ENCODE measurements at places on chromosomes 1 and 21. TPM values are rescaled to one million over a fixed set of nuclear protein-coding genes. Genes with fewer than 3 reads are reported as not detected.

Gene KIF21B
- total RNA-seq, result 0.74 TPM

DNA sequence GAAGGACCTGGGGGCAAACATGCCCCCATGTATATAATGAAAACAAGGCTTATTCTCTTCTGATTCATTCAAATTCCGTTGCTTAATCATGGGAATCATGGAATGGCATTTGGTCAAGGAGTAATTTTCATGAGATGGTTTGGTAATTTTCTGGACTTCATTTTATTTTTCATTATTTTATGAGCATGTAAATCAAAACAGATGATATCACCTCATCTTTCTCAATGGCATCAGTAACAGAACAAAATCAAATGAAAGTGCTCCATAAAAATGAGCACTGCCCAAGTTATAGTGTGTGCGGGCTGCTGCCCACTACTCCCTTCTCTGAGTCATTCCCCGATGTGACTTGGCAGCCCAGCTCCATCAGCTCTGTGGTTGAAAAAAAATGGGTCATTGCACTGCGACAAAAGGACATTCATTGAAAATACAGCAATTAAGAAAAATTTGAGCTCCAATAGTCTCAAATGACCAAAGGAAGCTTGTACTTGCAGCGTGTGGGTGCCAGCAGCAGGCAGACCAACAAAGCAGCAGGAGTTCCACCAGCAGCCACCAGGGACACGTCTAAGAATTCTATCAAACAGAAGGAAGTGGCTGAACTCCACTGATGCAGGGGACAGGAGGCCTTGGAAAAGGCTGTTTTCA is 84.3 kb upstream of the VAV3 start:
- peak; percentile 30 for DNase-seq

GRCh38 chr1:25727088-25727487 is 72.9 kb upstream of the SELENON start:
- DNase-seq, result no peak

- no peak for DNase-seq
These were observed 48.1 kb downstream of the LHX4 start for GRCh38 chr1:180278194-180278515.

DNA sequence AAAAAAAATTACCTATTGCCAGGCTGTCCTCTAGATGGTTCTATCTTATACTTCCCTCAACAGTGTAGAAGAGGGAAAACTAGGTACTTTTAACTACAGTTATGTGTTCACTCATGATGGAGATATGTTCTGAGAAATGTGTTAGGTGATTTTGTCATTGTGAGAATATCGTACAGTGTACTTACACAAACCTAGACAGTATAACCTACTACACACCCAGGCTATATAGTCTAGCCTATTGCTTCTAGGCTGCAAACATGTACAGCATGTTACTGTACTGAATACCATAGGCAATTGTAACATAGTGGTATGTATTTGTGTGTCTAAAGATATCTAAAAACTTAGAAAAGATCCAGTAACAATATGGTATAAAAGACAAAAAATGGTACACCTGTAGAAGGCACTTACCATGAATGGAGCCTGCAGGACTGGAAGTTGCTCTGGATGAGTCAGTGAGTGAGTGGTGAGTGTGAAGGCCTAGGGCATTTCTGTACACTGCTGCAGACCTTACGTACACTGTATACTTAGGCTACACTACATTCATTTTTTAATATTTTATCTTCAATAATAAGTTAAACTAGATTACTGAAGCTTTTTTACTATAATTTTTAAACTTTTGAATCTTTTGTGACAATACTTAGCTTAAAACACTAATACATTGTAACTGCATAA is 13.2 kb downstream of the MGST3 start:
- DNase-seq, result no peak

All from SK-MEL-5 (cell line).